ENCODE measurements at places on chromosomes 7 and 10.
A peak's percentile ranks its signal among the peaks of the same experiment; 100 is the strongest.

DNA sequence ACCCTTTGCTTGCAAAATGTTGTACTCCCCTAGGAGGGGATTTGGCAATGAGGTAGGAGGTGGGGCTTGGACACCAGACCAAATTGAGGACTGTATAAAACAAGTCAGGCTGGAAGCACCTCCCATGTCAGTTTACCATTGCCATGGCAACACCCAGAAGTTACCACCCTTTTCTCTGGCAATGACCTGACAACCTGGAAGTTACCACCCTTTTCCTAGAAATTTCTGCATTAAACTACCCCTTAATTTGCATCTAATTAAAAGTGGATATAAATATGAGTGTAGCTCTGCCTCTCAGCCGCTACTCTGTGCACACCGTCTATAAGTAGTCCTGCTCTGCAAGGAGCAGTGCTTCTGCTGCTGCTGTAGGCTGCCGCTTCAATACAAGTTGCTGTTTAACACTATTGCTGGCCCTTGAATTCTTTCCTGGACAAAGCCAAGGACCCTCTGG is 7.8 kb upstream of the BLNK start:
- ATAC-seq, result no peak

DNA sequence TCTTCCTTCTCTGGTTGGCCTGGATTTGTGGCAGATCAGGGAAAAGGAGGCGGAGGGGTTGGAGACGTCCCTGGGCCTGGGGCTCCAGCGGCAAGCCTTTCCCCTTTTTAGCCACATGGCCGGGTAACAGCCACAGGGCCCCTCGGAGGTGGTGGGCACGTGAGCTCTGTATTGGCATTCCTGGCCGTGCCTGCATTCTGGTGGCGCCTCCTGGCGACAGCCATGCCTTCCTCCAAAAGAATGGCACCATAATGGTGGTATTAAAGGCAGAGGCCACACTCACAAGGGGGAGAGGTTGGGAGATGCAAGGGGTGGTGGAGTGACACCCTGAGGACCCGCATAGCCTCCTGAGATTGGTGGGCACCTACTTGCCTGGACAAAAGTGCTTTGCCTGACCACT is 3.0 kb upstream of the AQP1 start:
- no peak for ATAC-seq

GRCh38 chr10:6091630-6092029 is 2.8 kb downstream of the RBM17 start:
- no peak for ATAC-seq

DNA sequence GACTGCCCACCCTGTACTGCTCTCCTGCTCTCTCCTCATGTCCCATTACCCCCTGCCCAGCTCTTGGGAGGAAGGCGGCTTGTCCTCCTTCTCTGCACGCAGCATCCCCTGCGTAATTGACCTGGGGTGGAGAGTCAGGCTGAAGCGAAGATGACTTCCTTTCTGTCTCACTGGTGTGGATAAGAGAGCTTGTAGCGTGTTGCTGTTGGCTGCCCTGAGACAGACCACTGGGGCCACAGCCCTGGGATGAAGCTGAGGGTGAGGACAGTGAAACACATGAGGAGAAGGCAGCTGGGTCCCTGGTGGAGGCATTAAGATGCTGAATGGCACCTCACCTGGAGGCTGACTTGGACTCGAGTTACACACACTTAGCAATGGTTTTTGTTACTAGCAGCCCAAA is 310.3 kb upstream of the ZNF32 start:
- ATAC-seq, result no peak

- peak; percentile 38 for ATAC-seq
These were observed 294.6 kb downstream of the RNLS start for GRCh38 chr10:88288320-88289059.

DNA sequence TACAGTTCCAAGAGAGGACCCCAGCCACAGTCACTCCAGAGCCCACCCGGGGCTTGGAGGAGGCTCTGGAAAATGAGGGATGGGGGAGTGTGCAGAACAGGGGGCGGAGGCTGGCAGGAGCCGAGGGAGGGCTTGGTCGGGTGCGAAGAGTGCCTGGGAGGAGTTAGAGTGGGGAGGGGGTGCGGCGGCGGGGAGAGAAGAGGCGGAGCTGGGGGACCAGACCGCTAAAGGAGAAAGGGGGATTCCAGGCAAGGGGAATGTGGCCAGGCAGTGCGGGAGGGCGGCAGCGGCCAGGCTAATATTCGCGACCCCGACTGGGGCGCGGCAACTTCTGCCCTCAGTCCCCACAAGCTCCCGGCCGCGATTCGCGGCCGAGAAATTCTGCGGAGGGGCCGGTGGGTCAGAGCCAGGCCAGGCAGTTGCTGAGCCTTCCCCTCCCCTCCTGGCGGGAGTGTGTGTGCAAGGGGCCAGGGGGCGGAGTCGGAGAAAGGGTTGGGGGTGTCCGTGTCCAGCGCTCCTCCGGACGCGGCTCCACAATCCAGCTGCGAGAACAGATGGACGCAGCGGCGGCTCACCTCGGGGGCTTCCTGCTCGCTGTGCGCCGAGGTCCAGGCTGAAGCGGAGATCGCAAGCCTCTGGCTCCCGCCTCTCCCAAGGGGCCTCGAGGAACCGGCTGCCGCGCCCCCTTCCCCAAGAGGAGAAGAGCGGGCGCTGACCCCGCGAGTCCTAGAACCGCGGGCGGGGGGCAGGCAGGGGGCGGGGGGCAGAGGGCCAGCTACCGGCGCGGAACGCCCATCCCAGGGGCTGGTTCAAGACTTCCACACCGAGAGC is 612 bp upstream of the SLC18A3 start:
- ATAC-seq, result no peak

GRCh38 chr10:36555036-36555435 is 570.4 kb upstream of the ANKRD30A start:
- ATAC-seq, result no peak

DNA sequence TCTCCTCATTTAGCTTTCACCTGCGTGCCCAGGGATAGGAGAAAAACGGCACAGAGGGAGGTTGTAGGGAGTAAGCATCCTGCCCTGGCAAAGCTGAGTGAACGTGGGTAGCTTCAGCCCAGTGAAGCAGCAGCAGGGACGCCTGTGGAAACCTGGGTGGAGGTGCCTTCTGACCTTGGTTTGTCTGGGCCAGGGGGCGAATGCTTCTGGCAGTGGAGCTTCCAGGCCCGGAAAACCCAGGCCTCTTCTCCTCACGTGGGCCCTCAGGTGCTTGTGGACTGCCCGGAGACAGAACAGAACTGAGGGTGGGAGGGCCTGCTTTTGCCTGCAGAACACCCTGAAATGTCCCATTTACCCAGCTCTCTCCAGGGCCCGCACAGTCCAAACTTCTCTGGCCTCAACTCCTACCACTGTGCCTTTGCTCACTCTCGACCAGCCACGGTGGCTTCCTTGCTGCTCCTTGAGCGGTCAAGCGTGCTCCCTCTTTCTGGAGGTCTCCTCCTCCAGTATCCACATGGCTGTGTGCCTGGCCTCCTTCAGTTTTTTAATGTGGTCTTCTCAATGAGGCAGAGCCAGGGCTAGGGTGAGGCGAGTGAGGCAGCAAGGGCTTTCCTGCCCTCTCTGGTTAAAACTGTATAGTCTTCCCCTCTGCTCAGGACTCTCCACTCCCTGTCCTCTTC is 62.4 kb downstream of the TMEM209 start:
- no peak for ATAC-seq

GRCh38 chr10:62818426-62819011 is 2.4 kb upstream of the EGR2 start:
- no peak for ATAC-seq

DNA sequence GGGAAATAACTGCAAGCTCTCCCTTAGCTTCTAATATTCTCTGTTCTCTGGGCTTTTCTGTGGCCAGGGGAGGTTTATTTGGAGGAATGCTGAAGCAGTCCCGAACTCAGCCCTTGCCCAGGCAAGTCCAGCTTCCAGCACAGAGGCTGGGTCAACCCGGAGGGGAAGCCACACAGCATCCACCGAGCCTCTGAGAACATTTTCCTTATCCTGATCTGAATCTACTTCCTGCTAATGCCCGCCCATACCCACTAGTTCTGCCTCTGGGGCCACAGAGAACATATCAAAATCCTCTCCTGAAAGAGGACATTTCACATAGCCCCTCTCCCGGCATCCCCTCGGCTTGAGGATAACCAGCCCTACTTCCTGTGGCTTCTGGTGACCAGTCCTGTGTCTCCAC is 31.1 kb downstream of the SH3PXD2A start:
- no peak for ATAC-seq

DNA sequence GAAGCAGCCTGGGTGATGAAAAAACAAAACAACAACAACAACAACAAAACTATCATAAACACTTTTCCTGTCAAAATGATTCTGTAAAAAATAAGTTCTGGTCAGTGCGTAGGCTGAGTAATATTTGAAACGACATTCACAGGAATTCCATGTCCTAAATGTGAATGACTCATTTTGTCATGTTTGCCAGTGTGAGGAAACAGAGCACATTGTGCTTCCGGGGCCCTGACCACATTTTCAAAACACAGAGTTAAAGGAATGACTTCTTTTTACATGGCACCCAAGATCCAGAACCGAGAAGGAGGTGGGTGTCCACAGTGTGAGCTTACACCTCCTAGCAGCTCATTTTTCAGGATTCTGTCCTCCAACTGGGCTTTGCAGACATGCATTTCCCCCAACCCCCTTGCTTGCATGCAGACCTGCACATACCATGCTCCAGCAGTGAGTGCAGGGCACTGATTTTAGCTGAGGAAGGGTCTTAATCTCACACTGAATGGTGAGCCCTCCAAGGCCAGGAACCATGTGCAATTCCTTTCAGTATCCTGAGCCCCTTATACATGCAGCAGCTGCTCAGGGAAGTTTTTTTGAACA is 3.0 kb downstream of the CLRN3 start:
- no peak for ATAC-seq

DNA sequence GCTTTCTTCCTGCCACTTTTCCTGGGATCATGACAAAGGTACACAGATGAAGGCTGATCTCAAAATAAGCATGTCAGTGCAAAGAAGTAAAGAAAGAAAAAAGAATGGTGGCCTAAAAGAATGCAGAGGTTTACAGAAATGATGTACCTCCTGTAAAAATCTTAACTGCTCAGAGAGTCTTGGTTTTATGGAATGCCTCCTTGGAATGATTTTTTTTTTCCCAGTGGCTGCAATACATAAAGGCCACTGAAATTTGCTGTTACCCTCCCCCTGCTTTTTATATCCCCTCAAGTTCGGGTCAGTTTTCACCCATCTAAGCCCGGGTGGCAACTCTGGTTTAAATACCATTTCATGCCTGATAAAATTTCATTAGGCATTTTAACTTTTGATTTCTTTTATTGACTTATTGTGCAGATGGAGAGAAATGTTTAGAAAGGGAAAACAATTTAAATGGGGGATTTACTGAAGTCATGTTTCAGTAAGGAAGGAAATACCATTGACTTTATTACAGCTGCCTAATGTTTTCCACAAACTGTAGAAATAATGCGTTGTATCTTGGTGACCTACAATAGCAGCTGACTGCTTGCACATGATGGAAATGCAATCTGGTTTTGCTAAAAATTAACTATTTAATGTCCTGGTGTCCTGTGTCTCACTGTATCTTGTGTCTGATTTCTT is 102.5 kb downstream of the SAMD9 start:
- no peak for ATAC-seq

DNA sequence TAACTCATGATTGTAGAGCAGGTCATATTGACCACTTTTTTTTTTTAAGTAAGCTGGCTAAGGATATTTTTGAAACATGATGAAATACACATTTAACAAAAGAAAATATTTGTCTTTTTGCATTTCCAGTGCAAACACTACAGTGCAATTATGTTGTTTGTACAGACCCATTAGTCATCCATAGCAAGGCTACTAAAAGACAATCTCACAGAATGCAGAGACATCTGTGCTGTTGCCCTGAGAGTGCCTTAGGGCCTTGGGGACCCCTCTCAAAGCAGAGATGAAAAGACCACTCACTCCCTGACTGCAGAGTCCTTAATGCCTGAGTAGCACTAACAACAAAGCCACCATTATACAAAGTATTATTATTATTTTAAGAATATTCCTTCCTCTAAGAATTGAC is 104.5 kb downstream of the NRCAM start:
- ATAC-seq, result no peak

DNA sequence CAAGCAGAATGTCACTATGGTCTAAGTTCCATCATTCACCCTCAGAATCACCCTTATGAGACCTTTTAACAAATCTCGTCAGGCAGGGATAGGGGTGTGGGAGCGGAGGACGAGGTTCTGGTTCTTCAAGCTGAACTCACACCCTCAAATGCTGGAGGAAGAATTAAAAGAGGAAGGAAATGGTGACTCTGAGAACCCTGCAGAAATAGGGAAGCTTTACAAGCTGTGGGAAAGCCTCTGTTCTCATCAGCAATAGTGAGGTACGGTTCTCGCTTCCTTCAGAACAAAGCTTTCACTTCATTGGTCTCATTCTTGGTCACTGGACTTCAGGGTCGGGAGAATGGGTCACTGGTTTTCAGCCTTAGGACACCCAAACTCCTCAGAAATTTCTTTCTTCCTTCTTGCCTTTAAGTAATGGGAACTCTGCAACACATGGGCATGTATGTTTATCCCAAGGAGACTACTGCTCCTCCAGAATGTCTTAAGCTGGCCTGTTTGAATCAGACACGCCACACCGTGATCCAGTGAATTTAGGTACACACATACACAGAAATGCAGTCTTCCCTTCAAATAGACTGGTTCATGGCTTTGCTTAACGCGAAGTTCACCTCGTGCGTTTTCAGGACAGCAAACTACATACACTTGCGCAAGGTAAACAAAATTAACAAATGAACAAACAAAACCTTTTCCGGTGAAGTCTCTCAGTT is 226.0 kb downstream of the SFMBT2 start:
- no peak for ATAC-seq

- ATAC-seq, result peak; percentile 82
These were observed 74.2 kb downstream of the MALSU1 start for GRCh38 chr7:23373151-23374004.

- ATAC-seq, result no peak
These were observed 96.8 kb upstream of the PHYHIPL start for GRCh38 chr10:59079386-59080226.

DNA sequence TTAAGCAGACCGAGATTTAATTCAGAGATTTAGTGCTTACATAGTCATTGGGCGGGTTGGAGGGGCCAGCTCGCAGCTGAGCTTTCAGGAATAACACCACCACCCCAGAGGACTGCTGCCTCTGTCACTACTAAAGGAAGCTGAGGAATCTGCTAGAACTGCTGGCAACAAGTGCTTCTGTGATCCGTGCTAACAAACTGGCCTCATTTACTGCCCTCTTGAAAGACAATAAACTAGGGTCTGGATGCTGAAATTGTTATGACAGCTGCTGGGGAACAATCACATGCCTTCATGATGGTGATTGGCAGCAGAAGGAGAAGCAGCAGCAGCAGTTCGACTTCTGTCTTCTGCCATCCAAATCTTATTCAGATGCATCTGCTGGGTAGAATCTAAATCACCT is 285.5 kb upstream of the TAC1 start:
- no peak for ATAC-seq

GRCh38 chr10:26938578-26938977 is 77.8 kb upstream of the ABI1 start:
- no peak for ATAC-seq

- no peak for ATAC-seq
These were observed 542 bp downstream of the FBXL13 start for GRCh38 chr7:103073989-103074518.

DNA sequence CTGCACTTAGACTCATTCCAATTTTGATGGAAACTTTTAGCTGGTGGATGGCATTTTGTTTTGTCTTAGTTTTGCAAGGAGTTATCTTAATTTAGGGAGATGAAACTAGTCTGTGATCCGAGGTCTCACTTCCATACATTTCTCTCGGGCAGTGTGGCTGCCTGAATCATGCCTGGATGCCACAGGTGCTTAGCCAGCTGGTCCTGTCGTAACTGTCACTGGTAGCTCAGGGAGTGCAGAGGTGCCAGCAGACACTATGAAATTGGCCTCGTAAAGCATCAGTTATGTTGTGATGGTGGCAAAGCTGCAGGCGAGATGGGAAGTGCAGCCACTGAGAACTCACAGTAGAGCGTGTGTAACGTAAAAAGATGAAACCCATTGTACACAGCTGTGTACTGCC is 74.9 kb downstream of the EGFR start:
- no peak for ATAC-seq
